Right lobe of liver (tissue), 6 donors: ENCODE measurements at places on chromosomes 6 and 20. TPM values are rescaled to one million over a fixed set of nuclear protein-coding genes. Genes with fewer than 3 reads are reported as not detected.

OR2H1 gene
- total RNA-seq = not detected

GRCh38 chr6:43325876-43326275 is 17.2 kb upstream of the CRIP3 start:
- no peak for DNase-seq

CUL7 gene
- 8.2 TPM for total RNA-seq

SLC35F1 gene
- 0.12 TPM for total RNA-seq

DNA sequence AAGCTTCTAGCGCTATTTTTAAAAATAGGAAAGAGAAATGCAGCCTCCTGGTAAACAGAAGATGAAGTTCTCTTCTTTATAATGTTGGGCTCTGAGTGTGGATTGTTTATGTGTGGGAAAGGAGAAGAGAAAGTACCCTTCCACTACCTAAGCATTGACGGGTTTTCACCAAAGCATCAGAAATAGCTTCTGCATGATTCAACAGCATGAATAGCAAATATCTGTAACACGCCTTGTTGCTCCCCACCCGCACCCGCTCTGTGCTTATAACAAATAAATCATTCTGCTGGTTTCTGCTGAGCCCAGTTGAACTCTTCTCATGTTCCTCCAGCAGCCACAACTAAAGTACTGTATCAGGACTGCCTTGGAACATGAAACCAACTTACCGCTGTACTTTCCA is 20.7 kb downstream of the TXLNB start:
- no peak for DNase-seq
